CD8-positive, alpha-beta memory T cell (primary cell): ENCODE measurements at places on chromosomes 12 and 14.

DNA sequence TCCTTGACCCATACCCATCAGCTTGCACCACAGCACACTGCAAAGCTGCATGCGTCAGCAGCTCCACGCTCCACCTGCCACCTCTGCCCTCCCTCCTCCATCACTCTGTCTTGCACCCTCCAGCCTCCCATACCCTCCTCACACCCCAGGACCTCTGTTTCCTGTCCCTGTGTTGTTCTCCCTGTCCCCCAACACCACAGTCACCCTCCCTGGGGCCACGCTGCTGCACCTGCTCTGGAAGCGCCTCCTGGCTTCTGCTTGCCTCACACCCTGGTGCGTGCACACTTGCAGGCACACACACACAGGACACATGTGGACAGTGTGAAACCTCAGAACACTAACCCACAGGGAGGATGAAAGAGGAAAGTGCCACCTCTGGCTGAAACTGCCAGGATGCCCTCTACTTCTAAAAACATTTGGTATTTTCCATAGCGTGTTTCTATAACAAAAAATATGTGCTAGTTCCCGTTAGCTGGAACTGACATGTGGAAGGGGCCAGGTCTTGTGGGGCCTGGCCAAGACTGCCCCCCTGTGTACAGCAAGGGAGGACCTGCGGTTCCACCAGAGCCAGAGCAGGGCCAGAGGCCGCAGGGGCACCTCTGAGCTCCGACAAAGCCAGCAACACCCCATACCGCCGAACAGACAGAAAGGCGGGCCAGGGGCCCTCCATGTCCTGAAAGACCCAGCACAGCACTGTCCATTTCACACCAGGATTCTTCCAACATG lies 10.0 kb downstream of the BRF1 start:
- DNase-seq = peak; percentile 51

GRCh38 chr12:31431721-31432240 lies 105.8 kb upstream of the SINHCAF start:
- no peak for DNase-seq

- no peak for DNase-seq
Measured at GRCh38 chr12:64998371-64999147, 122.5 kb downstream of the WIF1 start.

DNA sequence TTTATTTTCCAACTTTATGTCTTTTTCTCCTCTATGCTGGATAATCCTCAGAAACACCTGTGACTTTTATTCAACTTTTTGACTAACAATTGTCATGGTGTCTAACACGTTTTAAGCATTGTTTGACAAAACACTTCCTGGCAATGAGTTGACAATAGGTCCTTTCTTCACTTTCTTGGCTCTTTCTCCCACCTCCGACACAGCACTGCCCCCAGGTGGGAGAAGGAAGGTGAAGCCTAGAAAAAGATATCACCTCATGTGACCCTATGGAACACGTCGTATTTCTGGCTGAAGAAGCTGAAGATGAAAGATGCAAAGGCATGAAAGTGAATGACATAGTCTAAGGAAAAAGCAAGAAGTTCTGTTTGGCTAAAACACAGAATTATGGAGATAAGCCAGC lies 430.0 kb downstream of the ETNK1 start:
- DNase-seq = no peak

- no peak for DNase-seq
Measured at GRCh38 chr12:1787714-1788113, 32.7 kb upstream of the LRTM2 start.

- no peak for DNase-seq
Measured at GRCh38 chr12:115542656-115543055, 734.8 kb downstream of the MED13L start.

DNA sequence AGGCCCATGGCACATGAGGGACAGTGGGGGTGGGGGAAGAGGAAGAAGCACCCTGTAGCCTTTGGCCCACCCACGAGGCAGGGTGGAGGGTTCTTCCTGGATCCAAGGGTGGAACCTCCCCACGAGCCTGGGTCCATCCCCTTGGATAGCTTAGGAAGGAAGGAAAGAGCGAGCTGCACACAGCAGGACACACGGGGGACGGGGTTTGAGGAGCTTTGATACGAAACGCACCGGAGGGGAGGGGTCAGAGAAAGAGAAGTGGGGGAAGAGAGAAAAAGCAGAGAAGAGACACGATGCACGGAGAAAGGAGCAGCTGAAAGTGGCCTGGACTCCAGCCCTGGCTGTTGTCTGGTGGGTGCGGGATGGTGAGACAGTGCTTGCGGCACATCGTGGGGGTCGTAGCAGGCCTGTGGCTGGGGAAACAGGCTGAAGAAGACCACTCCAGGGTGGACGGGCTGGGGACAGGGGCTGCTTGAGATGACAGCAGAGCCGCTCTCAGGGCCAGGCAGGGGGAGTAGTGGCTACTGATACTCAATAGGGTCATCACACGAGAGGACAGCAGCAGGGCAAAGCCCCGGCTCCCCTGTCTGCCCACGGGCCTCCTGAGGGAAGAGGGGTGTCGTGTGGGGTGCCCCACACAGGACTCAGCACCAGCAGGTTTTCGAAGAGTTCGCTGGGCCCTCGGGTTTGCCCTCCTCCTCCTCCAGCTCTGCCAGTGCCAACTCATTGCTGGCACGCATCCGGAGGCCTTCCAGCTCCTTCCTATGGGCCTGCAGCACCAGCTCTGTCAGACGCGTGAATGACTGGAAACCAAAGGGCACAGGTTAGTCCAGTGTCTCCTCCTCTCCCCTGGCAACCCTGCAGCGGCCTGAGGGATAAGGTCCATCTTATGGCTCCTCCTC lies 5.4 kb upstream of the GPX2 start:
- DNase-seq = no peak

DNA sequence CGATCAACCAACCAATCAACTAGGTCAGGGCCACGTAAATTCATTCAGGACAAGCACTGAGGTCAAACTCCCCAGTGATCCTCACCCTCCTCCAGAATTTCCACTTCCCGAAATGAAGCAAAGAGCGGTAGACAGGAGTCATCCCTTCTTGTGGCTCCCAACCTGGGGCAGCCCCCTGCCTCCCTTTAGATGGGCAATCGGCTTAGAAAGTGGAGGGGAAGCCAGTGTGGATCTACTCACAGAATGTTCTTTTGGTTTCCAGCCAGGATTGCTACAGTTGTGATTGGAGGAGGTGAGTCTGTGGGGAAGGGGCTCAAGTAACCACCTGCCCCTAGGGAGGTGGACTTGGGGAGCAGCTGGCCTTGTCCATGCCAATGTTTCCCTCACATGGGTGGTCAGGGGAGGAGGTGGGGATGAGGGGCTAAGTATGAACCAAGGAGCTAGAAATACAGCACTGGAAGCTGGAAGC lies 4.1 kb downstream of the IFI27 start:
- no peak for DNase-seq

- no peak for DNase-seq
Measured at GRCh38 chr12:39824505-39825212, 205.1 kb upstream of the ABCD2 start.

DNA sequence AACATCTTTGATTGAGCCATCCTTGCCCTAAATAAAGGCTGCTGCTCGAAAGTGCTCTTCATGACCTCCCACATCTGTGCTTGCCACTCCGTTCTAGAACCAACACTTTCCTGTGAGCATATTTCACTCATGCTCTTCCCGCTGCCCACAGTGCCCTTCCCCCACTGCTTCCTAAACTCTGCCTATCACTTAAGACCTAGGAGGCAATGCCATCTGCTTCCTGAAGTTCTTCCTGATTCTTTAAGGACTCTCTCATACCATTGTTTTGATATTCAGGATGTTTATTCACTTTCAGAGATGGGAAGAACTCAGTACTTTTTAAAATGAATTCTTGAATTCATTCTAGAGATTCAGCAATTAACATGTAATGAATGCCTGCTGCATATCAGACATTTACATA lies 49.9 kb downstream of the ZFYVE21 start:
- no peak for DNase-seq

- no peak for DNase-seq
Measured at GRCh38 chr14:68633131-68633991, 159.5 kb downstream of the ZFP36L1 start.

- DNase-seq = no peak
Measured at GRCh38 chr12:13210236-13211190, 14.0 kb downstream of the EMP1 start.

DNA sequence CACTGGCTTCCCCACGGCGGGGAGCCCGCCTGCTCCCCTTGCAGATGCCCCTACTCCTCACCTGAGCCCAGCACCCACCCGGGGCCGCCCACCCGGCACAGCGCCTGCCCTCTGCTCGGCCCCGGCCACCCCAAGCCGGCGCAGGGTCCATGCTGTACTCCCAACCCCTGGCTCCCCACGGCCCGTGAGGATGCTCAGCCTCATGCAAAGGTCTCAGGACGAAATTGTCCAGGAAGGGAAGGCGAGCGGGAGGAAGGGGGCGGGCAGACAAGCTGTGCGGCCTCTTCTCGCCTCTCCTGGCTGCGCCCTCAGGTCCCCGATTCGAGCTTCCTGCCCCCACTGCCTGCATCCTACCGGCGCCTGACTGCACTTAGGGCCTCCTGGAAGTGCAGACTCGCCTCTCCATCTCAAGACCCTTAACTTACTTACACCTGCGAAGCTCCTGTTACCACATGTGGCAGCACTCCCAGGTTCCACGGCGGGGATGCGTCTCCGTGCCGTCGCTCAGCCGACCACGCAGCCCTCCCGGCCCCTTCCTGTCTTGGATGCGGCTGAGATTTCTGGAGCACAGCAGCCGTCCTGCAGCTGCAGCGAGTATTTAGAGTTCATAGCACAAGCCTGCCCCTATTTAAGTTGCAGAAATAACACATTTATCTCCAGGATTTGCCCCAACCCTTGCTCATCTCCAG lies 18.0 kb downstream of the LRCOL1 start:
- no peak for DNase-seq

GRCh38 chr12:15688202-15688736 lies 100.9 kb downstream of the EPS8 start:
- DNase-seq = no peak

DNA sequence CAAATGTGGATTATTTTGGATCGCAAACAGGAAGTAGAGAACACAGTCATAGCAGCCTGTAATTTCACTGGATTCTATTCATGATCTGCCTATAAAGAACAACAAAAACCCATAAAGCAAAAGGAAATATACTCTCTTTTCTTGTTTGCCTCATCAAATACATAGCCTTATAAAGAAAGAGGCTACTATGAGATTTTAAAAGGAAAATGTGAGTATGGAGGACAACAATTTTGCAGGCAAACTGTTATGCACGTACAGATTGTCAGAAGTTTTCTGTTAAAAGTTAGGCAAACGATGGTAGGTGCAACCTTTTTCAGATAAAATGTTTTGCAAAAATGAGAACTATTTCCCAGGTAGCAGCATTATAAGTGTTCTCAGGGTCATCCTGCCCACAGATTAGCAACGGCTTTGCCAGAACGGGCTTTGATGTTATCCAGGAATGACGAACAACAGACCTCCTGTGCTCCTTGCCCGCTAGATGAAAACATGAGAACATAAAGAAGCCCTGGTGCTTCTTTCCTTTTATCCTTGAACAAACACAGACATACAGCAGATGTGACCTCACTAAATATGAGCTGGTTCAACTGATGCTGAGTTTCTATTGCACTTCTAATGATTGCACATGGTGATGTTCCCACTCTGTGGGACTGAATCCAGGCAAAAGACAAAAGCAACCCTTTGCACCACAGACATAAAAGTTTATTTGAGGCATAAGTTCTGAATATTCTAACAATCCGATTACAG lies 88.1 kb downstream of the ITPR2 start:
- no peak for DNase-seq

GRCh38 chr14:20671597-20672283 lies 12.6 kb upstream of the RNASE4 start:
- no peak for DNase-seq

DNA sequence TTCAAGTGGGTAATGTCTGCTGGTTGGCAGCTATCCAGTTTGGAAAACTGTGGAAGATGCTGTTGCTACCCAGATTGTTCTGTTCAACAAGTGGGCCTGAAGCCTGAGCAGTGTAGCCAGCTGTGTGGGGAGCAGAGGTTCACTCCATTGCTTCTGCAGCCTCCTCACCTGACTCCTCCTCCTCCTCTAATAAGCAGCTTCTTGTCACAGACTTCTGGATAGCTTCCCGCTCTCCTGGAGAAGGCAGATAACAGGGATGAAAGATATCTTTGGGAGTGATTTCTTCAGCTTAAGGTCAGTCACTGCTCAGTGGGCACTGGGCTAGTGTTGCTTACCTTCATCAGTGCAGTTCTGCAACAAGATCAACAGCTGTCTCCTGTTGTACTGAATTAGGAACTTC lies 2.0 kb downstream of the POP5 start:
- DNase-seq = no peak

GRCh38 chr12:51401020-51401419 lies 9.8 kb upstream of the GALNT6 start:
- no peak for DNase-seq

GRCh38 chr14:23555882-23556699 lies at the start of gene THTPA:
Gene THTPA (plus strand): TSS chr14:23556271. CDS start chr14:23556758, 487 bp downstream.
- peak; percentile 96 for DNase-seq

- DNase-seq = no peak
Measured at GRCh38 chr14:49982501-49982951, 89.6 kb downstream of the ARF6 start.

- DNase-seq = no peak
Measured at GRCh38 chr12:128754275-128754674, 69.5 kb downstream of the SLC15A4 start.

- DNase-seq = no peak
Measured at GRCh38 chr14:24838945-24839616, 205.1 kb upstream of the GZMB start.

DNA sequence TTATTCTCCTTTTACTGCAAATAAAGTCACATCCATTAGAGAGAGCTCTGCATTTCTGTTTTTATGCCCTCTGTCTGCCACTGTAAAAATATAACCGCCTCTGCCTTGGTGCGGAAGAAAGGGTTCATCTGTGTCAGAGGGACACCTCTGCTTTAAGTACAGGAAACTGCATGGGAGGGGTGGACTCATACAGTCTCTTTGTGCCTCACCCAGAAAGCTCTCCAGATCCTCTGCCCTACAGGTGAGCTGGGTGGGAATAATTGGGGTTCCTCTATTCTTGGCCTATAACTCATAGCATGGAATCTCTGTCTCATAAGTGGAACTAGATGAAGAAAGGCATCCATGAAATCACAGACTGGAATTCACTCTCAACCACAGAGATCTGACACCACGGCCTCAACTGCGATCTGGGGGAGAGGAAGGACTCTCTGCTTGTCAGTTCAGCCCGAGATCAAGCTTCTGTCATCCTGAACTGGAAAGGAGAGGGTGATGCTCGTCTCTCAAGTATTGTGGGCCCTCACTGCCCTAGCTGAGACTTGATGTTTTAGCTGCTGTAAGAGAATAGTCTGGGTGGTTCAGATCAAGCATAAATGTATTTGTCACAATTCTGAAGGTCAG lies 702.3 kb downstream of the TMEM121 start:
- no peak for DNase-seq

- no peak for DNase-seq
Measured at GRCh38 chr14:84671776-84672175, 858.2 kb upstream of the FLRT2 start.
